ENCODE measurements at places on chromosomes 1 and 21.
A peak's percentile ranks its signal among the peaks of the same experiment; 100 is the strongest.

- DNase-seq: peak; percentile 73
These were observed 9.0 kb upstream of the FAM131C start for GRCh38 chr1:16082283-16083038.

DNA sequence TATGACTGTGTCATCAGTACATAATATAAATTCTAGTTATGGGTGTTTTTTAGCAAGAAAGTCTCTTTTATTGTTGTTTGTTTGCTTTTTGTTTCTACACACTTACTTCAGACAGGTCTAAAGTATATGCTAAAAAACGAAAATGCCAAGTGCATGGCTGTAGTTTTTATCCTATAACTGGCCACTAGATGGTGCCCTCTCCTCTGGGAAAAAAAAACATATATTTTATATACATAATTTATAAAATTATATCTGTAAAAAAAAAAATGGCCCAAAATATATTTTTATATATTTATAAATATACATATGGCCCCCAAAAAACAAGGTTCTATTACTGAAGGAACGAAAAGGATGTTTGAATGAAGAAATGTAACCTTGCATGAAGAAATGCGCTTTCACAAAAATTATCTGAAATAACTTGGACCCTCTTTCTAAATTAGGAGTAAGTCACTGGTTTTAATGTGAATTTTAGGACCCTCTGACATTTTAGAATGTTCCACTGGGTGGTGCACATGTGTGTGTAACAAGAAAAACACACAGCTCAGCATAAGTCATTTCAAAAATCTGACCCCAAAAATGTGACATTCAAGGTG, 93.5 kb downstream of the TTLL7 start:
- no peak for DNase-seq

- peak; percentile 16 for DNase-seq
These were observed 2.5 kb downstream of the WNT3A start for GRCh38 chr1:228009116-228009827.

- peak; percentile 44 for DNase-seq
These were observed 95.4 kb downstream of the INTS7 start for GRCh38 chr1:211939876-211940468.

GRCh38 chr1:55980582-55980981, 598.8 kb downstream of the PLPP3 start:
- DNase-seq: no peak

DNA sequence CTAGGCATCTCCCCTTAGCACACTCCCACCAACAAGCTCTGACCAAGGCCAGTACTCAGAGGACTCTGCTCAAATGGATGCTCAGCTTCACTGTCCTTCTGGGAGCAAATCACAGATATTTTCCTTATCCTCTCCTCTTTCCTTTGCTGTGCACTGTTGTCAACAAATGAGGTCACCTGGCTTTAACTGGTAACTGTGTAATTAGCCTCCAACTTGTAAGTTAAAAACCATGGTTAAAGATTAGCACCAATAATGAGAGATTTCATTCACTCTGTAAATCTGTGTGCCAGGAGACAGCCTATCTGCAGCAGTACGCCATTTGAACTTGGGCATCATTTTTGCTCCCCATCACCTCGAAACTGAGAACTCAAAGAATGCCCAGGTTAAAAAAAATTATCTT, 149.5 kb downstream of the GABPA start:
- DNase-seq: no peak

- DNase-seq: no peak
These were observed 25.2 kb upstream of the EPS8L3 start for GRCh38 chr1:109788695-109789521.

DNA sequence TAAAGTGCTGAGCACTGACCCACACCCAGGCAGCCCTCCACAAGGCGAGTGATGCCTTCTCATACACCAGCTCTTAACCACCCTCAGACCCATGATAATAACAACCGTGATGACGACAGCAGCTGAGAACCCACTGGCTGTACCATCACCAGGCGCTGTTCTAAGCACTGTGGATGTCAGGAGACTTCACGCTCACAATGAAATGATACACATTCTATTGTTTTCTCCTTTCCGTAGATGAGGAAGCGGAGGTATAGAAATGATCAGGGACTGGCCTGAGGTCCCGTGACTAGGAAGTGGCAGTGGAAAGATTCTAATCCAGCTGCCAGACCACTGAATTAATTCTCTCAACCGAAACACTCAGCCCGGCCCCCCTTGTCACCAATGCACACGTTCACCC, 32.6 kb downstream of the SDC3 start:
- DNase-seq: no peak

DNA sequence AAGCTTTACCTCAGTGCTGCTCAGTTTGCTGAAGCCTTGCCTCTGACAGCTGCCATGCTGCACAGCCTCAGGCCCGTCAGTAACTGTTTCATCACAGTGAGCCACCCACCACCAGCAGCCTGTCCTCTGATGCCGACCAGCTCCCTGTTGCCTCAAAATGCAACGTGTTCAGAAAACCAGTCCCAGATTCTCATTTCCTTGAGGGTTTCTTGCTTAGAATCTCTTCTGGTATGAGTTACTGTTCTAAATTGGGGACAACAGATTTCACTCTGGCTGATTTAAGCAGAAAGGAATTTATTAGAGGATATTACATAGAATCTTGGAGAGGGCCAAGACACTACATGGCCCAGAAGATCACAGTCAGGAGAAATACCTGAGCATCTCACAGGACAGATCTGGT, 11.0 kb downstream of the UBL4B start:
- no peak for DNase-seq

- DNase-seq: no peak
These were observed 82.8 kb downstream of the GLIS1 start for GRCh38 chr1:53655931-53656746.

DNA sequence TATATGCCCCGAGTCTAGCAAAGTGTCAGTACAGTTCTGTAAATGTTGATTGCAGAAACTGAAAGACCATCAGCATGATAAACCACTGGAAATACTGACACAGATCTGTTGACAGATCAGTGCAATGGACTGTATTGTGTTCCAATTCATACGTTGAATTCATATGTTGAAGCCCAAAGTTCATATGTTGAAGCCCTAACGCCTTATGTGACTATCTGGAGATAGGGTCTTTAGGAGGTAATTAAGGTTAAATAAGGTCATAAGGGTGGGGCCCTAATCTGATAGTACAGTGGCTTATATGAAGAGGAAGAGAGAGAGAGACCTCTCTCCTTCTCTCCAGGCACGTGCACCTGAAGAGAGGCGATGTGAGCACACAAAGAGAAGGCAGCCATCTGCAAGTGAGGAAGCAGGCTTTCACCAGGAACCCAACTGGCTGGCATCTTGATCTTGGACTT, 144.7 kb downstream of the MRPL39 start:
- DNase-seq: no peak

GRCh38 chr1:151482017-151482416, 22.7 kb upstream of the POGZ start:
- no peak for DNase-seq

GRCh38 chr1:76998582-76999223, 131.4 kb downstream of the ST6GALNAC5 start:
- DNase-seq: no peak

- DNase-seq: no peak
These were observed 2.1 kb downstream of the MROH7 start for GRCh38 chr1:54643736-54644135.

DNA sequence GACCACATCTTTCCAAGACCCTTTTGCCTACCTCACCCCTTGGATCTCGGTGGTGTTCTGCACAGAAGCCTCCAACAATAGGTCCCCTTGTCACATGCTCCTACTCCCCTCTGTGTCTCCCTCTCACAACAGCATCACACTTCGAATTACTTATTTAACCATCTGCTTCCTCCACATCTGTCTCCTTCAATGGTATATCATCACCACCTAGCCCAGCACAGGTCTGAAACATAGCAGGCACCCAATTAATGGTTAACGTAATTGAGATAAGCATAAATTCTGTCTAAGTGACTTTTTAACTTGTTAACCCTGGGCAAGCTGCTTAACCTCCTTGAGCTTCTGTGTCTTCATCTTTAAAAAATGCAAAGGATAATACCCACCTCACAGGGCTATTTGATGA, 100.3 kb upstream of the BARHL2 start:
- no peak for DNase-seq

GRCh38 chr1:16063921-16064320, 9.5 kb downstream of the FAM131C start:
- DNase-seq: no peak

- DNase-seq: no peak
These were observed at the start of gene GJC2 for GRCh38 chr1:228149406-228150119. Gene GJC2 (plus strand): TSS chr1:228149930. CDS start chr1:228157759, 7,829 bp downstream.

DNA sequence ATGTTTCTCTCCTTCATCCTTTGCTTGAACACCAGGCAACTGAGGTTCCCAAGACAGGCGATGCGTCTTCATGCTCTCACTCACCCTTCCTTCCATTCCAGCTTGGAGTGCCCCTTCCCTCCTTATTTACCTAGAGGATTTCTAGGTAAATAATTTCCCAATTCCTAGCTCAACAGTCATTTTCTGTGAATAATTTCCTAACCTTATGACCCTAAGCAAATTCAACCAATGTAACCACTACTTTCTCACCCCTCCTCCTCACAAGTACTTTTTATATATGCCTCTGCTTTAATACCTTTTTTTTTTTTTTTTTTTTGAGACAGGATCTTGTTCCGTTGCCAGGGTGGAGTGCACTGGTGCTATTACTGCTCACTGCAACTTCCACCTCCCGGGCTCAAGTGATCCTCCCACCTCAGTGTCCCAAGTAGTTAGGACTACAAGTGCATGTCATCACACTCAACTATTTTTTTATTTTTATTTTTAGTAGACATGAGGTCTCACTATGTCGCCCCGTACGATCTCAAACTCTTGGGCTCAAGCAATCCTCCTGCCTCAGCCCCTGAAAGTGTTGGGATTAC, 86.7 kb downstream of the USP24 start:
- no peak for DNase-seq

- no peak for DNase-seq
These were observed 21.0 kb downstream of the MMEL1 start for GRCh38 chr1:2611621-2612437.

GRCh38 chr1:110255392-110255787, 45.3 kb downstream of the KCNC4 start:
- DNase-seq: no peak

- no peak for DNase-seq
These were observed 59.1 kb upstream of the GJA8 start for GRCh38 chr1:147843486-147843885.

- no peak for DNase-seq
These were observed 14.2 kb upstream of the PLEKHA6 start for GRCh38 chr1:204373911-204374310.

- DNase-seq: no peak
These were observed 131.1 kb upstream of the WNT4 start for GRCh38 chr1:22273686-22274681.

DNA sequence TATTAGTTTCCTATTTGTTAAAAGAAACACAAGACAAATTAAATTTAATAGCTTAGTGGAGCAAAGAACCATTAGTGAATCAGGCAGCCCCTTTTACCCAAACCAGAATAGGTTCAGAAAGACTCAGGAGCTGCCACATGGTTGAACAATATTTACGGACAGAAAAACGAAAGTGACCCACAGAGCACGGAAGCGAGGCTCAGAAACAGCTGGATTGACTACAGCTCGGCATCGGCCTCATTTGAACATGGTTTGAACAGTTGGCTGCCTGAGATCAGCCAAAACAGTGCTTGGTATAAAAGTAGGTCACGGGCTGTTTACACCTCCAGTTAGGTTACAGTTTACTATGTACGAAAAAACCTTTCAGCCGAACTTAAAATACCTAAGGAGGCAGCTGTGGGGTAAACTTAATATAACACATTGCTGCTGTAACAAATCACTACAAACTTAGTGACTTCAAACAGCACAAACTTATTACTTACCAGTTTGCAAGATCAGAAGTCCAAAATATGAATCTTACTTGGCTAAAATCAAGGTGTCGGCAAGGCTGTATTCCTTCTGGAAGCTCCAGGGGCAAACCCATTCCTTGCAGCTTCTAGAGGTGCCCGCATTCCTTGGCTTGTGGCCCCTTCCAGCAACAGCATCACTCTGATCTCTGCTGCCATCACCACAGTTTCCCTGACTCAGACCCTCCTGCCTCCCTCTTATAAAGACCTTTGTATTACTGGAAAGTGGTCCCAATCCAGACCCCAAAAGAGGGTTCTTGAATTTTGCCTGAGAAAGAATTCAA, 11.8 kb downstream of the PADI4 start:
- DNase-seq: no peak

- DNase-seq: no peak
These were observed 88.2 kb downstream of the NTPCR start for GRCh38 chr1:233038581-233038980.

DNA sequence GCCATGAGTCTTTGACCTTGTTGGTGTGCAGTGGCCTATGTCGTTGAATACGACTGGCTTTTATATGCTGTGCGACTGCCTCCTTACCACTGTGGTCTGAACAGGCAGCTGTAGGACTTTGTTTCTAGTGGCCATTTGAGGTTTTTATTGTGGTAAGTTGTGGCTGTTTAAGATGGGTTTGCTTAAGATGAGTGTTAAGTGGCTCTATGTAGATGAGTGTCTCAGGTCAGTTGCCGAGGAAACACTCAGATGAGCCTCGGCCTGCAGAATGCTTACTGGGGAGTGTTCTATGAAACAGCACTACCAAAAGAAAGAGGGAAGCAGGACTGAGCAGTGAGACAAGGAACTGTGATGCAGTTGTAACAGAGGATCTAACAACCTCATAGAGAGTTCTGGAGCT, 14.9 kb upstream of the CD1C start:
- no peak for DNase-seq

DNA sequence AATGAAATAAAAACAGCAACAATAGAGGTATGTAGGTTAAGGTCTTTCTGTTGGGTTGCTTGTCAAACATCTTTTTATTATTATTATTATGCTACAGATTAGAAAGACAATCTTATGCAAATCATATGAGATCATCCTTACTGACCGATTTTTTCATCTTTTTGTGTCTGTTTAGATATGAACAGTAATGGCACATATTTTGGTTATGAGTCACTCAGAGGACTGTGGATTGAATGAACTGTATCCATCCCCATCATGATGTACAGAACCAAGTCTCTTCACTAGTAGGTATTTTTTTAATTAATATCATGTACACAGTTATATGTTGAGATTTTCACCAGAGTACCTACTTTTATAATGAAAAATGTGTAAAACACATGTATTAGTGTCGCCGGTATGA, 159.1 kb downstream of the CHRM3 start:
- no peak for DNase-seq

DNA sequence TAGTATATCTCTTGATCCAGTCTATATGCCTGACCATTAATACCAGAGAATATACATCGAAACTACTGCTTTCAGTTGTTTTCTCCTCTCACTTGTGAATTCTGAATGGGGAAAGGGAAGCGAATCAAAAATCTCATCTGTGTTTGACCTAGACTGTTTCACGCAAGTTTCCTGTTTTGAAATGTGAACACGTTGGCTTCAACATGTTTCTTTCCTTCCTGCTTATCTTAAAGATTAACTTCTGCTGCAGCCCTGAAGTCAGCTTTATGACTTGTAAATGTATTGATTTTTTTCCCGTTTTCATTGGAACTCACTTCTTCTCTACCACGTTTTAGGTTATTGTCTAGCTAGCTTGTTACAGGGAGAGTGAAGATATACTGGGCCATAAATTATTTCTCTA, 49.9 kb downstream of the SNX27 start:
- no peak for DNase-seq
